Activated T-cell treated with anti-CD3 and anti-CD28 coated beads, Interleukin-2, amount 50 U/mL, for 4 hours (primary cell): ENCODE measurements at places on chromosomes 12 and 14.

DNA sequence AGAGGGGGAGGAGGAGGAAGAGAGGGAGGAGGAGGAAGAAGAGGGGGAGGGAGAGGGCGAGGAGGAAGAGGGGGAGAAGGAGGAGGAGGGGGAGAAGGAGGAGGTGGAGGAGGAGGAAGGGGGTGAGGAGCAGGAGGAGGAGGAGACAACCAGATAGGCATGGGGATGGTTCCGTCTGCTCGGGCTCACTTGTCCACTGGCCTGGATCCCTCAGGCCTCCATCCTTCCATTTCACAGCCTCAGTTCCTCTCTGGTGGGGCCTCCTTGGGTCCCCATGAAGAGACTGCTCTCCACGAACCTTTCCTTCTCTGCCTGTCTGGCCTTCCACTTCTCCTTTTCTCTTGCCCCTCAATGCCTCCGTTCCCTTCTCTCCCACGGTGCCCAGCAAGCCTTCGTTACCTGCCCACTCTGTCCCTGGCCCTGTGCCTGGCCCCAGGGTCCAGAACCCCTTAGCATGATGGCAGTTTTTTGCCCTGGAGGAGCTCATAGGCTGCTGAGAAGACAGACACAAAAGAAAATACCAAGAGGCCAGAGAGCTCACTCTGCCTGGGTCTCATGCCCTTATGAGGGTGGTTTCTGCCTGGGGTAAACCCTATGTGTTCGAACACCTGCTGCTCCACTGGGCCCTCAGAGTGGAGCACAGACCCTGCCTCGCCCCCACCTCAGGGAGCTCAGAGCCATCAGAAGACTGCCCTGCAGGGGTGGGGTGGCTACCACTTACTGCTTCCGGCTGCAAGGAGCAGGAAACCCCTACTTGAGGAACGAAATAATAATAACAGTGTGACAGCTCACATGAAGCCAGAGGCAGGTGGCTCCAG, 11.7 kb upstream of the CACNA2D4 start:
- no peak for DNase-seq

- no peak for DNase-seq
These were observed 21.4 kb upstream of the ANKRD9 start for GRCh38 chr14:102530828-102531478.

GRCh38 chr12:53352331-53353256, 16.4 kb upstream of the SP7 start:
- DNase-seq = peak; percentile 80

DNA sequence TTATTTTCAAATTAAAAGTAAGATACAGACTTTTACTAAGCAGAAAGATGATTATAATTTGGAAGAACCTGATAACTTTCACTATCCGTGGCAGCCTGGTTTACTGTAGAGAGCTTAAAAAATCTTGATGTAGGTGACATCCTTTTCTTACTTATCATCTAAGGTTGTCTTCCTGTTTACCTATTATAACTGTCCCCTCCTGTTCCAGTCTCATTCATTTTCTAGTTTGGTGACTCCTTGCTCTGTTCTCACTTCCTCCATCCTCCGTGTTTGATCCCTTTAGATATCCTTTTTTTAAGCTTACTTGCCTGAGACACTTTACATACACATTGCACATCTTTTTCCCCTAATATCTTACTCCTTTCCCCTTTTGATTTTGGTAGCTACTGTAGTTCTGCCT, 27.5 kb downstream of the CCDC91 start:
- no peak for DNase-seq

DNA sequence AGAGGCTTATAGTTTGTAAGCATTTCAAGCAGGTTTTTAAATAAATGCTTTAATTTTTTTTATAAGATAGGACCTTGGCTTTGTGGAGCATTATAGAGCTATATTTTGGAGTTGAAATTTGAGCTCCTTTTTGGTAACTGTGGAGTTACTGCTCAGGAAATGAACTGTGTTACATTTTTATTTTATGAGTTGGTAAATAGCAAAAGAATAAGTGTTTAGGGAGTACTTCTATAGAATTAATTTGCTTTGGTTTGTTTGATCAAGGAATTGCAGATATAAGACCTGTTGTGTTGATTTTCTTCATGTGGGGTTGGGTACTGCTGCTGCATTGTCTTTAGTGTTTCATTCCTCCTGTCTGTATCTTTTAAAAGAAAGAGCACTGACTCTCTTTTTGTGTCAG, 3.5 kb downstream of the ATP2A2 start:
- DNase-seq = no peak

GRCh38 chr12:87930033-87930432, 99.2 kb downstream of the C12orf50 start:
- DNase-seq = no peak

DNA sequence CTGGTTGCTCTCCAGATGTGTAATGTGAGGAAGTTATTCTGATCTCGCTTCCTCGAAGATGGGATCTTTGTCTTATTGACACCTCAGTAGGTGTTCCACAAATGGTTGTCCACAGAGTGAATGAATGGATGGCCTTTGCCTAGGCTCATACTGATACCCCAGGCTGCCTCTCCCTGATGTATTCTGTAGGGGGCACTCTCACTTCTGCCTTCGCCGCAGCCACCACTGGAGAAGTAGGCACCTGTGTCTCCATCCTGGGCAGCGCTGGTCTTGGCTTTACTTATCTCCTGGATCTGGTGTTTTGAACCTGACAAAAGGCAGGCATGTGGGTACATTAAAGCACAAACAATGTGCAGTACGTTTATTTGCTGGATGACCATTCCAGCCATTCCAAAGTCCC, 82.1 kb downstream of the ZFP36L1 start:
- no peak for DNase-seq

DNA sequence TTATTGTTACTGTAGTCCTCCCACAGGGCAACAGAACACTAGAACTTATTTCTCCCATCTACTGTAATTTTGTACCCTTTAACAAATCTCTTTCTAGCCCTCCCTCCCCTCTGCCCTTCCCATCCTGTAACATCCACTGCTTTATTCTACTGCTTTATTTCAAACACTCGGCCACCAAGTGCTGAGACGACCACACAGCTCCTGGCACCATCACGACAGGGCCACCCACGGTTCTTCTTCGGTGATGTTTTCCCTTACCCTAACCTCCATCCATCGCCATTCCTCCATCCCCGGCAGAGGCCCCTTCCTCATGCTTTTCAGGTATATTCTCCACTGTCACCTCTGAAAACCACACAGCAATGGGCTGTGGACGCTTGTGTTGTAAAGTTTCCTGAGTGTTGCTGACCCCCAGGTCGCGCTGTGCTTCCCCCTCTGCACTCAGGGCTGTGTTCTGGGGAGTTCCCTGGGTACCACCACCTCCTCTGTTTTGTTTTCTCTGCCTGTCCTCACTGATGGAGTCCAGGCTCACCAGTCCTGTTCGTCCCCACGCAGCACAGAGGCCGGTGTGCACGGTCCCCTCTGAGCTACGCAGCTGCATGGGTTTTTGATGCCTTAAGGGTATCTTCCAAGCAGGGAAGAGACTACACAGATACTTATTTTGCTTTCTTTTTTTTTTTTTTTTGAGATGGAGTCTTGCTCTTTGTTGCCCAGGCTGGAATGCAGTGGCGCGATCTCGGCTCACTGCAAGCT, 207.2 kb upstream of the TMEM132C start:
- no peak for DNase-seq

DNA sequence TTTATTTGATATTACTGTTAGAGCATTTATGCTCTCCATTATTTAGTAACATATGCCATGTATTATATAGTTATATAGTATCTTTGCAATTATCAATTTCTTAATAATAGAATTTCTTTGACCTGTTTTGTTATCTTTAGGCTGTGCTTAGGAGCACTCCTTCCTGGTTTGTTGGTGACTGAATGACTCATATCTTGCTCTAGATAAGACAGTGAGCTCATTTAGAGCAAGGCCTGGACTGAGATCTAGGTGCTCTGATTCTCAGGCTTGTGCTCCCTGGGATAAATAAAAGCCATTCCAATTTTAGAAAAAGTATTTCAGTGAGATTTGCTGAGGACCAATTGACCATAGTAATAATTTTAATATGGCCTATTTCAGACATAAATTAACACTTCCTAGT, 951.2 kb downstream of the FLRT2 start:
- DNase-seq = no peak

DNA sequence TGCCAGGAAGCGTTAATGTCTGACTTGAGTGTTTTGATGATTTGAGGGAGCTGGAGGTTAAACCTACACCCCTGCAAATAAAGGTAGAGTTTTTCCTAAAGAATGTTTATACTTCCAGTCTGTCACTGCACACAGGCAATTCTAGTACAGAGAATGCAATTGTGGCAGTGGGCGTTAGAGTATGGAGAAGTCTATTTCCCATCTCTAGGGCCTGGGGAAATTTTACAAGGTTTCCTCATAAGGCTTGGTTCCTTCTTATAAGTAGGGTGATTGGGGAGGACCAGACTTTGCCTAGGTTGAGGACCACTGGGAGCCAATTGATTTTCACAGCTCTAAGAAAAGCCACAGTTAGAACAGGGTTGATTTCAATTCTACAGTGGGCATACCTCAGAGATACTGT, 44.3 kb downstream of the IFNG start:
- no peak for DNase-seq

GRCh38 chr12:54053751-54054741, at the start of gene HOXC4:
Gene HOXC4 (plus strand): TSS chr12:54053835. CDS start chr12:54053923, 88 bp downstream.
- no peak for DNase-seq

DNA sequence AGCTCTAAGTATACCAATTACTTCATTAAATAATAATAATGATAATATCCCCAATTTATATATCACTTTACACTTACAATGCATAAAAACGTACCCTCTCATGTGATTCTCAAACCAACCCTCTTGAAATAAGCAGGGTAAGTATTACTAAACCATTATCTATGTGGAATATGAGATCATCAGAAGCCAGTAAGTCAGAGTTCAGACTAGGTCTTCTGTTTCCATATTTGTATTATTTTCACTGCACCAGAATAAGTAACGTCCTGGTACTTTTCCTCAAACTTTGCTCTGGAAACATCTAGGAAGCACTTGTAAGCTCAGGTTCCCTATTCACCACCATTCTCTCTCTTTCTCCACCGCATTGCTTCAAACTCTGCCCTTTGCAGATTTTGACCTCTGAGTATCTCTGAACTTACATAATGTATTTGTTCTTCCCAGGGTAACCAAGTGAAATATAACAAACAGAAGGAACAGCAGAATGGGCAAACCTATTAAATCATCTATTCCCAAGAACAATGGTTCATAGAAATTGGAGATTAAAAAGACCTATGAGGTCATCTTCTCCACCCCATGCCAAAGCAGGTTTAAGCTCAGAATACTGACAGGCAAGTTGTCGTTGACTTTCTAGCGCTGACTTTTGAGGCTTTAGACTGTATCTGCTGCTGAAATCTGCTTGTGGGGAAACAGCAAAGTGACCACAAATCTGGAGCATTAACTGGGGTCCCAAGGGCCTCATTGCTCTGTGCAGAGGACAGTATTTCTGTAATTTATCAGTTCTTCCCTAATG, 161.3 kb upstream of the FAR2 start:
- DNase-seq = no peak

GRCh38 chr14:83607682-83608081, 1922.3 kb upstream of the FLRT2 start:
- no peak for DNase-seq

DNA sequence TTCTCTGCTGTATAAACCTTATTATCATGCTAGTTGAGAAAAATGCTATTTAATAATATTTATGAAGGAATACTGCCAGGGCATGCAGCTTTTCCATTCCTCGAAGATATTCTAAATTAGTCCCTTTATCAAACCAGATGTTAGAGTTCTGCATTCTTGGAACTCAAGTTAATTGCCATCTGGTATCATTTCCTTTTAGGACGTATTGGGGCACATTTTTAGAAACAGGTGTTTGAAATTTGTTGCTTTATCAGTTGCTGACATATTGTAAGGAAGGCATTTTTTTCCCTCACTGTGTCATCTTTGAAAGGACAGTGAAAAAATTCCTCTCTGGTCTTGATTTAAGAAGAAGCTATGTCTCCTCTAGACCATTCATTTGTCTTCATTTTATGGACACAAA, 471.2 kb upstream of the PRICKLE1 start:
- DNase-seq = no peak

DNA sequence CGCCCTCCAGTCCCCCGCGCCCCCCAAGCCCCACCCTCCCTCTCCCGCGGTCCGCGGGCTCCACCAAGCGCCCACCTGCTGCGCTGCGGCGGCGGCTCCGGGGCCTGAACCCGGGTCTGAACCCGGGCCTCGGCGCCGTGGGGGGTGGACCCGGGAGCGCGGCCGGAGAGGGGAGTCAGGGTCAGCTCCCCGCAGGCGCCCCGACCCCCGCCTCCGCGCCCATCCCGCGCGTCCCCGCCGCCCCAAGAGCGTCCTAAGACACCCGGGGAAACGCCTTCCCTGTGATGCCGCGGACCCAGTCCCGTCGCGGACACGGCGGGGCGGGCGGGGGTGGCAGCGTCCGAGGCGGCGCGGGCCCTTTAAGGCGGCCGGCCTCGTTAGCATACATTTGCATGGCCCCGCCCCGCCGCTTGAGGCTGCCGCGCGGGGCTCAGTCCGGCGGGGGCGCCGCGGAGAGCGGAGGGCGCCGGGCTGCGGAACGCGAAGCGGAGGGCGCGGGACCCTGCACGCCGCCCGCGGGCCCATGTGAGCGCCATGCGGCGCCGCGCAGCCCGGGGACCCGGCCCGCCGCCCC, at the start of gene MMP17:
Gene MMP17 (plus strand): TSS at position 433 of the 574 bp plus-strand sequence. CDS start 102 bp downstream, at position 535.
- DNase-seq = no peak

- DNase-seq = no peak
These were observed 51.4 kb downstream of the DAD1 start for GRCh38 chr14:22537436-22538310.

- DNase-seq = peak; percentile 50
These were observed 1.3 kb downstream of the GPR65 start for GRCh38 chr14:88005978-88006851.

- DNase-seq = no peak
These were observed 556 bp downstream of the PHETA1 start for GRCh38 chr12:111368291-111368787.

DNA sequence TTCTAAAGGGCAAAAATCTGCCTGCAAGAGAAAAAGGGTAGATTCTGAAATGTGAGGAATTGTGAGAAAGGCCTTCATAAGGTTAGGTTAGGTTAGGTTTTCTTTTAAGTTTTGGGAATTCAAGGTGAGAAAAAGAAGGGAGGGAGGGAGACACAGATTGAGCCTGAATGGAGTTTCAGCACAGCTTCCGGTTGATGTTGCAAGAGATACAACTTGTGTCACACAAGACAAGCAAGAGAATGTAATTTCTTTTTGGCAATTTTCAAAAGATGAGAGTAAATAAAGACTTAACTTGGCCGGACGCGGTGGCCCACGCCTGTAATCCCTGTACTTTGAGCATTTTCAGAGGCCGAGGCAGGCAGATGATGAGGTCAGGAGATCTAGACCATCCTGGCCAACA, 63.8 kb downstream of the CPSF2 start:
- DNase-seq = no peak

DNA sequence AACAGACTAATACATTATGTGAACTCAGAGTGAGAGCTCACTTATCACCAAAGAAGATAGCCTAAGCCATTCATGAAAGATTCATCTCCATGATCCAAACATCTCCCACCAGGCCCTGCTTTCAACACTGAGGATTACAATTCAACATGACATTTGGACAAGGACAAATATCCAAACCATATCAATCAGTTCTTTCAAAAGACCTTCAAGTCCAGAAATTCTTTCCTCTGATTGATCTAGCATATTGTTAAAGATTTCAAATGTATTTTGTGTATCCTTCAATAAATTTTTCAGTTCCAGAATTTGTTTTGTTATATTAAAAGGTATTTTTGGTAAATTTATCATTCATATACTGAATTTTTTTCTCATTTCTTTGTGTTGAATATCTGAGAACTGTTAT, 1055.8 kb downstream of the SLC6A15 start:
- DNase-seq = no peak

- no peak for DNase-seq
These were observed 9.5 kb upstream of the GSG1 start for GRCh38 chr12:13112968-13113367.

GRCh38 chr12:64998371-64999147, 122.5 kb downstream of the WIF1 start:
- no peak for DNase-seq
